ENCODE measurements at places on chromosomes 4 and X. TPM values are rescaled to one million over a fixed set of nuclear protein-coding genes. Genes with fewer than 3 reads are reported as not detected.

GRCh38 chrX:44669626-44670025, 127.0 kb upstream of the FUNDC1 start:
- no peak for DNase-seq

Gene MTNR1A
- 0.94 TPM for total RNA-seq

GRCh38 chr4:75030649-75031235, 97.8 kb downstream of the PARM1 start:
- DNase-seq: no peak

DNA sequence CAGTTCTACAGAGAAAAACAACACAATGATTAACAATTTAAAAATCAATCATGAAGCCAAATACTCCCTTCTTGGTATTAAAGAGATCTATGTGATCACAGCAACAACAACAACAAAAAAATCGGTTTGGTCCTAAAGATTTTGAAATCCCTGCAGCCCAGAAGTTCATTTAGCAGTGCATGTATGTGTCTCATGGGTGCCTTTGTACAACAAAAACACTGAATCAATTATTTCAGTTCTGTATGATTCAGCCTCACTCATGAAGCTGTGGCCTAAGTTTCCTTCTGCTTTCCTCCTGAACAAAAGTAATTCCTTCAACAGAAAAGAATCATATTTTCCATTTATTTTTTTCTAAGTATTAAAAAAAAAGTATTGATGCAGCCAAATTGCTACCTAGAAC, 393.4 kb upstream of the NDST3 start:
- no peak for DNase-seq

DNA sequence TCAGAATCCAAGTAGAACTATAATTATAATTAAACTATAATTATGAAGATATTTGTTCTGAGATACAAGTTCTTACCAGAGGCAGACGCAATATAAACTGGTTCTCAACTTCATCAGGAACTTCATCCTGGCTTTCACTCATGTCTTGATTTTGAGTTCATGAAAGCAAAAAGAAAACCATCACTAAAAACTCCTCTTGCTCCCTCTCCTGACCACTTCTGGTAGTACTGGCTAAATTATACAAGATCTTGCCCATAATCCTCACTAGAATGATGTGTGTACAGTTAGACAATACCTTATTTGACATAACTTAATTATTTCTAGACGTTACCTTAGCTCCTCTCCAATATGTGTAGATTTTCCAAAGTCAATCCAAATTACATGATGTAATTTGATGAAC, 3.7 kb downstream of the TAF7L start:
- DNase-seq: no peak

Gene BEX5
- 47.3 TPM for total RNA-seq

Gene HELT
- not detected for total RNA-seq

Gene SPP1
- total RNA-seq: 190 TPM

Data from occipital lobe (tissue), 3 donors.